ENCODE measurements at places on chromosomes 12 and 14.

DNA sequence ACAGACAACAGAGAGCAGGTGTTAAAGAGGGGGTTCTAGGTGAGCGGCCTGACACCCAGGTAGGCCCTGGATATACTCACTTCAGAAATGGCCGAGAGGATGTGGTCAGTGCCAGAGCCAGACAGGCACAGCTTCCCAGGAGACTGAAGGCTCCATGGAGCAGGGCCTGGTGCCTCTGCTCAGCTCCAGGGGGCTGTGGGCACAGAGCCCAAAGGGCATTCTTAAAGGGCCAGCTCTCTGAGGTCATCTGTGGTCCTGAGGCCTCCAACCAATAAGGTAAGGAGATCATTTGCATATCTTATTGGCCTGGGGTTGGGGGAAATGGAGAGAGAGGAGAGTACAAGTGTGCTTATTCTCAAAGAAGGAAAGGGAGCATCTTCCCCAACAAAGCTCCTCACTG, 9.7 kb upstream of the PCK2 start:
- DNase-seq: no peak

DNA sequence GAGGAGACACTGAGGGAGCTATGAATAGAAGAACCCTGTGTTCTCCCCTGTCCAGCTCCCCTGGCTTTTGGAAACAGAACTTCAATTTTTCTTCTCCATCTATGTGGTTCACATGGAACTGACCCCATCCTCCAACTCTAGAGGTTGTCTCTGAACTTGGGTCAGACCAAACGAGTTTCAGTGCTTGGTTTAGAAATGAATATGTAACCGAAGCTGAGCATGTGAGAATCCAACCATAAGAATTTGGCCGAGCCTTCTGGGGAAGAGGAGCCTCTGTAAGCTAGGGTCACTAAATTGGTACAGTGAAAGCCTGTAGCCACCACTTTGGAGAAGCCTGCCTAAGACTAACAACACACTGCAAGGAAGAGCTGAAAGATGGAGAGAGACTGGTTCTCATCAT, 464.4 kb downstream of the ZFP36L1 start:
- no peak for DNase-seq

DNA sequence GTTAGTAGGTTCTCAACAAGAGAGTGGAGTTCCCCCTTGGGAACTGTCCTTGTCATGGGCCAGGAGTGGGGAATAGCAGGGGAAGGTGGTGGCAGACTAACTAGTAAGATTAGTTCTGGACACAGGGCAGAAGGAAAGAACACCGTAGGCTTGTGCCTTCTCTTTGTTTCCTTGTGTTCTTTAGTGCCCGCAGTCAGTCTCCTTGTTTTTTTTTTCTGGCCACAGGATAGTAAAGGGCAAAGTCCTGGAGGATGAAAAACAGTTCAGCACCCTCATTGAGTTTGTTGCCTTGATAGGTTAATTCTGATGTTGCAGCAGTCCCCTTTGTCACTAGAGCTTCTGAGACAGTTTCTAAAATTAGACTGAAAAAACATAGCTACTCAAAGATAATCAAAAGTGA, 8.4 kb downstream of the PEX5 start:
- no peak for DNase-seq

GRCh38 chr12:123449249-123449733, 8.6 kb upstream of the SNRNP35 start:
- no peak for DNase-seq

- DNase-seq: no peak
Observed at GRCh38 chr12:52587563-52587962, 13.7 kb downstream of the KRT72 start.

DNA sequence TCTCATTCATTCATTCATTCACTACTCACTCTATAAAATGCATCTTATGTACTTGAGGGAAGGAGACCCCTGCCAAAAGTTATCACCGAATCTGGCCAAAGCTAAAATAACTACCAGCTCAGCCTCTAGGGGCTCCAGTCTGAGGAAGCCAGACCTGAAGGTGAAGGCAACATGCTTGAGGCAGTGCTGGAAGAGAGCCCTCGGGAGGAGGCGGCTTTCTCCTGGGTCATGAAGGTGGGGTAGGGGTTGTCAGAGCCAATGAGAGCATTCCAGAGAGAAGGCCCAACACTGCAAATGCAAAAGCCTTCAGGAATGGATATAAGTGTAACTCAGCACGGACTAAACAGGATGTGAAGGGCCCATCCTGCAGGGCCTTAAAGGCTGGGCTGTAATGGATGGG, 62.4 kb downstream of the GSC start:
- DNase-seq: no peak

DNA sequence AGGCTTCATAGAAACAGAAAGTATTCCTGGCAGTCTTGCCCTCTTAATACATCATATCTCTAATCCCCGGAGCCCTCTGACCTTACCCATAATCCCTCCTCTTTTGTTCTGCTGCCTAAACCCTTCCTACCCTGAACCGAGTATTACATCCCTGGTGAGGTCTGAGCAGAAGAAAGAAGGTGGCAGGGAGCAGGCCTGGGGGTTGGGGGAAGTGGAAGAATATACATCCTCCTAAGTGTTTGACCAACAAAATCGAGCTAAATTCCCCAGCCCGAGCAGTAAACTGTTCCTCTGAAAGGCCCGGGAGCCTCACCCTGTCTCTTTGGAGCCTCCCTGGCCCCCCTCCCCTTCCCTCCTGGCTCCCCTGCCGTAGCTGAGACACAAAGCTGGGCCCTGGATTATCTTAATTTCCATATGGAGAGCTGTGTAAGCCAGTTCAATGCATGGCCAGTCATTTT, 192.6 kb upstream of the LHX5 start:
- no peak for DNase-seq

DNA sequence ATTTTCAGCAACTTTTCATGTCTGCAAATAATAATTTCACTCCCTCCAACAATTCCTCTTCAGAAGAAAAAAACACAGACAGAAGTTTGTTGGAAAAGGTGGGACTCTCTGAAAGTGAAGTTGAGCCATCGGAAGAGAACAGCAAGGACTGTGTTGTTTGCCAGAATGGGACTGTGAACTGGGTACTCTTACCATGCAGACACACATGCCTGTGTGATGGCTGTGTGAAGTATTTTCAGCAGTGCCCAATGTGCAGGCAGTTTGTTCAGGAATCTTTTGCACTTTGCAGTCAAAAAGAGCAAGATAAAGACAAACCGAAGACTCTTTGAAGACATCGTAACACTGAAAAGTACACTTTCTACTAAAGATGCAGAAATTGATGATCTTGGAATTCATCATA, 28.3 kb downstream of the CGRRF1 start:
- DNase-seq: no peak

- no peak for DNase-seq
Observed at GRCh38 chr12:19799895-19800602, 360.8 kb downstream of the AEBP2 start.

GRCh38 chr12:2226641-2227040, 173.9 kb downstream of the CACNA1C start:
- DNase-seq: no peak
